ENCODE measurements at places on chromosomes 4 and X.

DNA sequence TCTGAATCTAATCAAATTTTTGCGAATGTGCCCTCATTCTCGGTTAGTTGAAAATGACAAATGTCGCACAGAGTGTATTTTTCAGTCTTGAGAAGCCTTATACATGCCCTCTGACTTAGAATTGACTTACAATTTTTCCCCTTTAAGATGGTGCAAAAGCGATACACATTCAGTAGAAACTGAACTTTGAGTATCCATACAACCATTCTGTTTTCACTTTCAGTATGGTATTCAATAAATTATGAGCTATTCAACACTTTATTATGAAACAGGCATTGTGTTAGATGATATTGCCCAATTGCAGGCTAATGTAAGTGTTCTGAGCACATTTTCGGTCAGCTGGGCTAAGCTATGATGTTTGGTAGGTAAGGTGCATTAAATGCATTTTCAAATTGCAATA lies 43.4 kb downstream of the SLC9A7 start:
- DNase-seq, result no peak

DNA sequence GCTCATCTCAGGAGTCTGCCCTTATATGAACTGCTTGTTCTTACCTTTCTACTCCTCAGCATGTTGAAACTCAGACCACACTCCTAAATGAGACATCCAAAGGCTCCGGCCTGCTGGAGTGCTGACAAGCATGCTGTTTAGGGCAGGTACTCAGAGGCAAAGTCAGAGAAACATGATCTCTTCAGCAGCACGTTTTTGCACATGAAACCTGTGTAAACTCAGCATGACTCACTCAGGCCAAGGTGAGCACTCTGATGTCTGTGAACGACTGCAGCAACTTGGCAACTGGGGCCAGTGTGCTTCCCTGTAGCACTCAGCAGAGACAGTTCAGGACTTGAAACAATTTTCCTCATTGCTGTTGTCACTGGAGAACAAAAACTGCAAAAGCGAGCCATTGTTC lies 109.6 kb downstream of the PACRGL start:
- no peak for DNase-seq

DNA sequence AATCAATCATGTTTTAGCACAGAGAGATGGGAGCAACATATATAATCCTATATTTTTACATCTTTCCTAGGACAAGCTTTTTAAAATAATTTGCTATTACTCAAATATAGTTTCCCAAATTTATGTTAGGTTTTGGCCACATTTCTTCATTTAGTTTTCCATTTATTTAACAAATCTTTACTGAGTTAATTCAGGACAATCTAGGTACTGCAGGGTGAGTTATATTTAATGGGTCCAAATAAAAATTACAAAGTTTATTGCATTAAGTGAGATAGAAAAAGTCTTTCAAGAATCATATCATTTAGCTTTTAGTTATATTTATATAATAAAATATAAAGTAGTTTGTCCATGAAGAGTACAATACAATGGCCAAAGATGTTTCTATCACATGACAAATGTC lies 269.2 kb downstream of the EPHA5 start:
- no peak for DNase-seq

DNA sequence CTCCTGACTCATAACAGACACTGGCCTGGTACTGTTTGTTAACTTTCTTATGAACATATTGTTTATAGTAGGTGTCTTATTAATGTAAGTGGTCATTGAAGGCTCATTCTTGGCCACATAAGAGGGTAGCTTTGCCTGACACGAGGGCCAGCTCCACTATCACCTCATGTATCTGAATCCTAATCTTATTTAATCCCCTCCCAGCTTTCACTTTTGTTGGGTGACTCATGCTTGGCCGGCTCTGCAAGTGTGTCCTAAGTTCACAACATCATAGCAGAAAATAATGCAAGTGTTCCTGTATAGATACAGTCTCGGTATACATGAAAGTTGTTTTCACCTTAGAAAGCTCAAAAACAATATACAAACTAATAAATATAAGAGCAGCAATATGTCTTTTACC lies 283.8 kb downstream of the IQCM start:
- peak; percentile 0 for DNase-seq

GRCh38 chr4:630656-631055 lies 5.3 kb downstream of the PDE6B start:
- DNase-seq, result no peak

GRCh38 chr4:128061566-128062536 lies 739 bp downstream of the LARP1B start:
- DNase-seq, result peak; percentile 21

- DNase-seq, result no peak
These were observed 10.3 kb downstream of the SNX25 start for GRCh38 chr4:185219551-185220344.

- no peak for DNase-seq
These were observed 208.2 kb downstream of the FAT4 start for GRCh38 chr4:125522992-125523391.

GRCh38 chrX:38973322-38973721 lies 172.1 kb downstream of the MID1IP1 start:
- DNase-seq, result no peak

DNA sequence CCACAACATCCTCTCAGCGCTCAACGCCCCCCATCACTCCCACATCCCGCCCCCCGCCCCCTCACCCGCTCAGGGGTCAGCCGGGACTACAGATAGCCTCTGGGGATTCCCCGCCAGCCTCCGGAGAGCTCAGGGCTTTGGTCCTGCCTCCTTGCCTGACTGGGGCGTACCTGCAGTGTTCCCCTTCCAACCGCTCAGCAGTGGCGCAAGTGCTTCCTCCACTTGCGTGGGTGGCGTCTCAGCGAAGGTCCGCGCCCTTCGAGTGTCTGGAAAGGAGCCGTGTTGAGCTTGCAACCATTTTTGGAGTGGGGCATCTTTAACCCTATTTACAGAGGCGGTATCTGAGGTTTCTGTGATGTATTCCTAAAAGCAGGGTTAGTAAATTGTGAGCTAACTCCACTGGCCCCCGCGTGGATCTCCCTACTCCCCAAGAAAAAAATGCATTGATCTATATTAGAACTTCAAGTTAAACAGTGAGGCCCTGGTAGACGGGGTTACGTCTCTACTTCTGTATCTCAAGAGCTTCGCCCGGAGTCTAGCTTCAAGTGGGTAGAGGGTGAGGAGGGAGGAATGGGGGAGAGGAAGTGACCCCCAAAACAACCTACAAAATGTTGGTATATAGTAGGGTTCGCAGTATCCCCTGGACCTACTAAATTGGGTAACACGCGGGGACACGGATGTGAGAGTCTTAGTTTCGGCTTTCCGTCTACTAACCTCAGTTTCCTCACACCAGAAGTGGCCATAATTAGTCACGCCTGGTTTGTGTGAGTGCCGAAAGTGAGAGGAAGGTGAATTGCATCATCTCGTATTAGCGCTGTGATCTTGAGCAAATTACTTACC lies 16.1 kb downstream of the NKX3-2 start:
- DNase-seq, result no peak

GRCh38 chrX:9153300-9153699 lies 119.4 kb upstream of the FAM9B start:
- DNase-seq, result no peak

DNA sequence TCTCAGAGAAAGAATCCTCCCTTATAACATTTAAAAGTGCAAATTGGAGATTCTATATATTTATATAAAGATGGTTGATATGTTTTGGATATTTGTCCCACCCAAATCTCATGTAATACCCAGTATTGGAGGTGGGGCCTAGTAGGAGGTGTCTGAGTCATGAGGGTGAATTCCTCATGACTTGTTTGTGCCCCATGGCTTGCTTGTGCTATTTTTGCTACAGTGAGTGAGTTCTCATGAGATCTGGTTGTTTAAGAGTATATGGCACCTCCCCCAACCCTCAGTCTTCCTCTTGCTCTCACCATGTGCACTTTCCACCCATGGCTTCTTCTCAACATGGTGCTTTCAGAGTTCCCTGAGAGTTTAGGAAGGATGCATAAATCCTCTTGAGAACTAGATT lies 9.5 kb upstream of the ANKRD50 start:
- no peak for DNase-seq

- no peak for DNase-seq
These were observed 101.9 kb downstream of the QRFPR start for GRCh38 chr4:121278811-121279368.

- DNase-seq, result no peak
These were observed 97.9 kb downstream of the ARHGEF9 start for GRCh38 chrX:63686878-63687714.

DNA sequence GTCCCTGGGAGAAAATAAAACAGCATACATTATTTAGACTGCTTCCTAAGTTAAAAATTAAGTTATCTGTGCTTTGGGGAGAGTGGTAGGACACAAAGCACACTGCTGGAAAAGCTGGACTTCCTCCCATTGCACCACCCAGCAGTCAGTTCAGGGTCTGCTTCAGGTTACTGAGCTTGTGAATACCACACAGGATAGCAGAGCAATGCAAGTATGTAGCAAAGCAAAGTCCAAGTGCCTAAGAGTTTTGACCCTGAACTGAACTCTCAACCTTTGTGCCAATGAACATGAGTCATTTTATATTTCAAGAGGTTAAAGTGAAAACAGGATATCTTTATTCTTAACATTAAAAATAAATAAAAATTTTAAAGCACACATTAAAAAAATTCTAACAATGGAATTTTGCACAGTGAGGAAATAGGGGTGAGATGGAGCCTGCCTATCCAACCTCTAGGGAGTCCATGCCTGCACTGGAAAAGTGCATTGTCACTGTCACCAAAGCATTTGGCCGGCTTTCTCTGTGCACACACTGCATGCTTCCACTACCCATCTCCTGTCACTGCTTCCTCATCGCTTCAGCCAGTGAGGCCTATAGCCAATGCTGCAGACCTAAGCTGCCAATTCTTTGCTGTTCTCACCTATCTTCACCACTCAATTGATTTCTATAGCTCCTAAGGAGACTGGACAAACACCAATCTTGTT lies 50.9 kb downstream of the ABCG2 start:
- no peak for DNase-seq
